ENCODE measurements at places on chromosomes 6 and 20. TPM values are rescaled to one million over a fixed set of nuclear protein-coding genes. Genes with fewer than 3 reads are reported as not detected.

DNA sequence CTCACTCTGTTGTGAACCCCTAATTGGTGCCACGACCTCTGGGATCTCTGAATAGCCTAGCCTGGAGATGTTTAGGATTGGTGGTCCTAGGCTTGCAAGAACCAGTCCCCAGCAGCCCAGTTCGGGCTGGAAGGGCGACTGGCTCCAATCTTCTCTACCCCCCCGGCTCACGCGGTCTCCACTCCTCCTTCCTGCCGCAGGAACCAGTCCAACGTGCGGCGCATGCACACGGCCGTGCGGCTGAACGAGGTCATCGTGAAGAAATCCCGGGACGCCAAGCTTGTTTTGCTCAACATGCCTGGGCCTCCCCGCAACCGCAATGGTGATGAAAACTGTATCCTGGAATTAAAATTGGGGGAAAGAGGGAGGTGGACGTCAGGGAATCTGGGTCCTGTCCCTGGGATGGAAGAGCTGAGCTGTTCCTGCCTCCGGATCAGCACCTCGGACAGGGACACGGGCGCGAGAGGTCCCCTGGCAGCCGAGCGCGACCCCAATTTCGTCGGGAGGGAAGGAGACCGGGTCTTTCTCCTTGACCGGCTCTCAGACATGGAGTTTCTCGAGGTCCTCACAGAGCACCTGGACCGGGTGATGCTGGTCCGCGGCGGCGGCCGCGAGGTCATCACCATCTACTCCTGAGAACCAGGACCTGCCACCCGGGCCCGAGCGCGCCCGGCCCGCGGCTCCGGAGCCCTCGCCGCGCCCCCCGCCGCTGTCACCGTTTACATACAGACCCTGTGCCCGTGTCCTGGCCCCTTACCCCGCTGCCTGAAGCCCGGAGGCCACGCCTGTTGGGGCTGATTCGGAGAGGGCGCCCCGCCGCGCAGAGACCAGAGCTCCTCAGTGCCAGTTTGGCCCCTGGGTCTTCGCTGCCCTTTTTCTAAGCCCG, 28.2 kb downstream of the SLC12A5 start:
- no peak overlapping the region for H3K27ac ChIP-seq
- H3K27me3 ChIP-seq, result no peaks in the 10 kb centered on the region
- H3K36me3 ChIP-seq, result peaks cover 3% of the 10 kb centered on the region
- H3K4me3 ChIP-seq, result no peak overlapping the region

DNA sequence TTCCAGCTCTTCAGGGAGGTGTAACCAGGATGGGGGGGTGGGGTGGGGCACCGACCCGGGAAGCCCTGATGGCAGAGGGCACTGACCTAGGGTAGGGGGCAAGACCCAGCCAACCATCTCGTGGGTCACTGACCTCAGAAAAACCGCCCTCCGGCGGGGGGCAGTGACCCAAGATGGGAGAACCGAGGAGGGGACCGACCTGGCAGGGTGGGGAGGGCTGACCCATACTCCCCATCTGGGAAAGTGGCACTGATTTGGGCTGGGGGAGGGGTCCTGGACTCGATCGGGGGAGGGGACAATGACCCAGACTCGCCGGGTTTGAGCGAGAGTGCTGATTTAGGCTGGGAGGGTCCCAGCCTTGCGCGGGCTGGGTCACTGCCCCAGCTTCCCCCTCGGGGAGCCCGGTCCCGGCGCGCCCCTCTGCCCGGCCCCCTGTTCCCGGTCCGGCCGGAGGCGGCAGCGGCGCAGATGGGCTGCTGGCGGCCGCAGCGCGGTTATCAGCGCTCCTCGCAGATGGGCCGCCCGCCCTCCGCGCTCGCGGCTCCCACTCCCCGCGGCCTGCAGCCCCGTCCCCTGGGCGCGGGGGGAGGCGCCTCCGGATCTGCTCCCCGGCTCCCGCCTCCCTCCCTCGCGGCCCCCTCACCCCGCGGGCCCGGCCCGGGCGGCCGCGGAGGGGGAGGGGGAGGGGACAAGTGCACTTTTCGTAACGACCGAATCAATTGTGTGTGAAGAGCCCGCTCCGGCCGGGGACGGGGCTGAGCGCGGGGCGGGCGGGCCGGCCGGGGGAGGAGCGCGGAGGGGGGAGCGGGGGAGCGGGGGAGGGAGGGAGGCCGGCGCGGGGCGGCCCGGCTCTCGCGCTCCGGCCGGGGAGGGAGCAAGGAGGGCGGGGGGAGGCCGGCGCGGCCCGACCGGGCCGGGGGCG, 2.2 kb downstream of the NOL4L start:
- no peak overlapping the region for H3K27ac ChIP-seq
- peak overlapping the region; percentile 79 for H3K4me3 ChIP-seq
- H3K27me3 ChIP-seq, result no peaks in the 10 kb centered on the region
- H3K4me1 ChIP-seq, result no peaks in the 10 kb centered on the region
- DNase-seq, result no peak

GRCh38 chr6:1395941-1396908, 6.8 kb downstream of the FOXF2 start:
- no peak overlapping the region for H3K4me3 ChIP-seq
- H3K27me3 ChIP-seq, result no peaks in the 10 kb centered on the region
- DNase-seq, result no peak
- no peaks in the 10 kb centered on the region for H3K4me1 ChIP-seq
- no peaks in the 10 kb centered on the region for H3K36me3 ChIP-seq

DNA sequence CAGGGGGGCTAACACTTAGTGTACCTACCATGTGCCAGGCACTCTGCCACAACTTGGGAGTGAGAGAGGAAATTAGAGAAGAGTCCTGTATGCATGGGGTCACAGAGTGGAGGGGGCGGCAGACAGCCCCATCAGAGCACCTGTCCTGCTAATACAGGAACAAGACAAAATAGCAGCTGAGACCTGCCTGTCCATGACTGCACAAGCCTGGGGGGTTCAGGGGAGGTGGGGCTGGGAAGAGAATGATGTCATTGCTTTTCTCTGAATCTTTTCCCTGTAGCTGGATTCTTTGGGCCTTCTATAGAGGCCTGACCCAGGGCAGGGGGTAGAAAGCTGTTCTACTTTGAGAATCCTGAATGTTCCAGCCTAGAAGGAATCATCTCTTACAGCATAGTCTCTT, 37.4 kb downstream of the FOXP4 start:
- H3K27me3 ChIP-seq, result no peaks in the 10 kb centered on the region
- H3K36me3 ChIP-seq, result no peaks in the 10 kb centered on the region
- no peaks in the 10 kb centered on the region for H3K4me1 ChIP-seq
- DNase-seq, result no peak
- H3K27ac ChIP-seq, result no peak overlapping the region
- H3K4me3 ChIP-seq, result no peak overlapping the region

DNA sequence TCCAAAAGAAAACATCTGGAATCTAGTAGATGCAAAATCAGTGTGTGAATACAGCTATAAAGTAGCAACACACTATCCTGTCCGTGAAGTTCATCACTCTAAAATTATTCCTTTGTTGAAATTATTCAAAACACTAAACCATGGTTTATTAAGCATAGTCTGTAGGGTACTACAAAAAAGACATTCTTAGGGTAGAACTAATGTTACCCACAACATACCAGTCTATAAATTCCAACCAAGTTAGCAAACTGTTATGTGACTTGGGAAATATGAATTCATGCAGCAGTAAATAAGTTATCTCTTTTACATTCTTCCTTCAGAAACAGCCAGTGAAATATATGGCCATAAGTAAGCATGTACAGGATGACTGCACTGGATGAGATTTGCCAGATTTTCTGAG, 580.3 kb upstream of the ADGRB3 start:
- no peak overlapping the region for H3K4me3 ChIP-seq
- H3K27me3 ChIP-seq, result no peaks in the 10 kb centered on the region
- H3K4me1 ChIP-seq, result no peaks in the 10 kb centered on the region
- H3K27ac ChIP-seq, result no peak overlapping the region

DNA sequence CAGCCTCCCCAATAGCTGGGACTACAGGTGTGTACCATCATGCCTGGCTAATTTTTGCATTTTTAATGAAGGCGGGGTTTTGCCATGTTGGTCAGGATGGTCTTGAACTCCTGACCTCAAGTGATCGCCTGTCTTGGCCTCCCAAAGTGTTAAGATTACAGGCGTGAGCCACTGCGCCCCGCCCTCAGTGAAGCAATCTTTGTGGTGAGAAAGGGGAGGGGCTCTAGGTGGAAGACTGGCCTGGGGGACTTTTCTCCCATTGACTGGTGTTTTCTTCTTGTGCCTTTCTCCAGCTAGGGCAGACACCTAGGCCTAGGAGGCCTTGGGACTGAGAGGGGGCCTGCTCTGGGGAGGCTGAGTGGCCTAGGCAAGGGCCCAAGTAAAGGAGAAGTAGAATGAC, 84.1 kb downstream of the DNAAF9 start:
- H3K27ac ChIP-seq, result no peak overlapping the region
- no peaks in the 10 kb centered on the region for H3K4me1 ChIP-seq

GRCh38 chr20:1945660-1946059, 48.2 kb downstream of the PDYN start:
- no peak overlapping the region for H3K4me3 ChIP-seq
- H3K27me3 ChIP-seq, result no peaks in the 10 kb centered on the region
- no peak overlapping the region for H3K27ac ChIP-seq

DNA sequence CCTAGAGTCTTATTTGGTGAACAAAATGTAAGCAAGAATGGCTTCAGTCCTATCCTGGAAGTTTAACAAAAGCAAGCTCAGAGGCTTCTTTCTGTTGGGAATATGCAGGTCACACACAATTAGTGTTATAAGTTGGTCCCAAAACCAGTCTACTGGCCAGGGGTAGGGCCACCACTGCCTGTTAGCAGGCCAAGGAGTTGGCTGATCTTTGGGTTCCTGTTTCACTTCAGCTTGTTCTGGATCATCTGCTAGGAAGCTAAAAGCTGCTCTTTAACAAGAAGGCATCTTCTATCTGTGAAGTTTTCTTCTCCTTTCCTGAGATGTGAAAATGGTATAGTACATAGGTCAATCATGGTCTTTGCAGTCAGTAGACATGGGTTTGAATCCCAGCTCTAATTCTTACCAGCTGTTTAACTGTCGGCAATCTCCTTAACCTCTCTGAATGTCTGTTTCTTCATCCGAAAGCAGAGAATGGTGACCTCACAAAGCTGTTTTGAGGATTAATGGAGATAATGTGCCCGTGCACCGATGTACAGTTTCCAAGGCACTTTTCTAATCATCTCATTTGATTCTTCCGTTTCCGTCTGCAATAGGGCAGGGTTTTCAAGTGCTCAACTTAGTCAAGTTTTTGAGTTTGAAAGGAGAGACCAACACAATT, 271.2 kb upstream of the TAB2 start:
- no peaks in the 10 kb centered on the region for H3K27me3 ChIP-seq
- H3K4me3 ChIP-seq, result no peak overlapping the region
- no peaks in the 10 kb centered on the region for H3K4me1 ChIP-seq
- no peak for DNase-seq
- H3K36me3 ChIP-seq, result peaks cover under 1% of the 10 kb centered on the region

DNA sequence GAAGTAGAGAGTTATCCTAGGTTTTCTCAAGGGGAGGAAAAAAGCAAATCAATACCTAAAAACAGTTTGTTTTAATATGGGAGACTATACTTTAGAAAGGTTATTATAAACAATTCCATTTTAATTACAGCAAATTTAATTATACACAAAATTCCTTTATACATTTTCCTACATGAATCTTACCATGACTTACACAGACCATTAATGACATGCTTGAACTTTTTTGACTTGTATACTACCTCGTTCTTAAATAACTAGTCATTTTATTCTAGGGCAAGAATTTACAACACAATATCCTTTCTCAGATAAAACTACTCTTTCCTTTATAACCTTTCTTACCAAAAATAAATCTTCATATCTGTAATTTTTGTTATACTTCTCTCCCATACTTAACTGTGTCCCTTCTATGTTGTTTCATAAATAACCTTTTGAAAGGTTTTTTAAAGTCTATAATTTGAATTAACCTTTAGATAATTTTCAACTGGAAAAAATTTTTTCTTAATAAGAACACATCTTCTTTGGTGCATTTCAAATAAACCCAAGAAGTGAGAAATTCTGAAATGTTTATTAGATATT, 729.4 kb downstream of the TENT5A start:
- no peaks in the 10 kb centered on the region for H3K27me3 ChIP-seq
- no peaks in the 10 kb centered on the region for H3K36me3 ChIP-seq
- no peak overlapping the region for H3K27ac ChIP-seq
- DNase-seq, result no peak

DNA sequence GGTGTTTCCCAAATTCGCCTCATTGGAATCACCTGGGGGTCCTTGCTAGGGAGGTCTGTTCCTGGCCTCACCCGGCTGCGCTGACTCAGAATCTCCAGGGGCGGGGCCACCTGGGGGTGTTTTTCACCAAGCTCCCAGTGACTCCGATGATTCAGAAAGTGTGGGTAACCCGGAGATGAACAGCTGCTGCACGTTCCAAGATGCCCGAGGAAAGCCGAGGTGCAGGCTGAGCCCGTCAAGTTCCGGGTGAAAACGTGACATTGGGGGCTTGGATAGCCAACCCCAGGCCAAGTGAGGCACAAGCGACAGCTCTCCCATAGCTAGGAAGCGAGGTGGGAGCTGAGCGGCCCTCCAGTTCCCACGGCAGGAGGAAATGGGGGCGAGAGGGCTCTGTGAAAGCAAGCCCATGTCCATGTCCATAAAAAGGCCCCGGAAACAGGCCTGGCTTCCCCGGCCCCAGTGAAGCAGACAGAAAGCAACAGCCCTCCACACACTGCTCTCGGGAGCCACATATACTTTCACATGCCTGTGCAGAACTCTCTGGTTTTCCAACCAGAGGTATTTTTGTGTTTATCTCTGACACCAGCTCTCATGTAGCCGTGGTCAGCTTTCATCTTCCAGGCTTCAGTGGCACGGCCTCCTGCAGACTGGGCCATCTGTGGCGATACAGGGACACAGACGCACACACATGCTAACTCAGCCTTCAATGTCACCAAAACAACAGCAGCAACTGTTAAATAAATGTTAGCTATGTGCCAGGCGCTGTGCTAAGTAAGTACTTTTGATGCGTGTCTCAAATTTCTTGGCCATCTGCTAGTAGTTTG, 90.7 kb upstream of the CCDC28A start:
- H3K4me3 ChIP-seq, result no peak overlapping the region

- peaks cover 6% of the 10 kb centered on the region for H3K4me1 ChIP-seq
- no peak overlapping the region for H3K27ac ChIP-seq
- H3K36me3 ChIP-seq, result no peaks in the 10 kb centered on the region
Measured at GRCh38 chr6:139544701-139545057, 170.2 kb upstream of the CITED2 start.

- H3K27ac ChIP-seq, result no peak overlapping the region
- DNase-seq, result no peak
- no peaks in the 10 kb centered on the region for H3K4me1 ChIP-seq
- H3K36me3 ChIP-seq, result no peaks in the 10 kb centered on the region
Measured at GRCh38 chr20:50267041-50267865, 76.6 kb downstream of the CEBPB start.

DNA sequence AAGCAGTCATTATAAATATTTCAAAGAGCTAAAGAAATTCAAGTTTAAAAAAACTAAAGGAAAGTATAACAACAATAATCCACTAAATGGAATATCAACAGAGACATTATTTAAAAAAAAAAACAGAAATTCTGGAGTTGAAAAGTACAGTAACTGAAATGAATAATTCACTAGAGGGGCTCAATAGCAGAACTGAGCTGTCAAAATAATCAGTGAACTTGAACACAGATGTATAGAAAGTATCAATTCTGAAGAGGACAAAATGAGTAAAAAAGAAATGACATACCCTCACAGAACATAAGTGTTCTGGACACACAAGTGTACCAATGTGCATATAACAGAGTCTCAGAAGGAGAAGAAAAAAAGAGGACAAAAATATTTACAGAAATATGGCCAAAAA, 191.6 kb upstream of the RUNX2 start:
- H3K27ac ChIP-seq, result no peak overlapping the region
- no peaks in the 10 kb centered on the region for H3K36me3 ChIP-seq
- H3K4me3 ChIP-seq, result no peak overlapping the region
- no peaks in the 10 kb centered on the region for H3K27me3 ChIP-seq
- no peak for DNase-seq

Gene CNBD2
- total RNA-seq, result 2.0 TPM

Gene PRPF6
- total RNA-seq, result 59.1 TPM

Gene CTAGE9
- not detected for total RNA-seq

Gene DDO
- 2.5 TPM for total RNA-seq

Gene HEBP2
- 68.0 TPM for total RNA-seq

Gene GNMT
- total RNA-seq, result 0.88 TPM

Gene SFTA2
- total RNA-seq, result not detected

Gene PCK1
- 0.21 TPM for total RNA-seq

Gene ADGRF5
- total RNA-seq, result 34.6 TPM
